ENCODE measurements at places on chromosomes 3 and 15.

DNA sequence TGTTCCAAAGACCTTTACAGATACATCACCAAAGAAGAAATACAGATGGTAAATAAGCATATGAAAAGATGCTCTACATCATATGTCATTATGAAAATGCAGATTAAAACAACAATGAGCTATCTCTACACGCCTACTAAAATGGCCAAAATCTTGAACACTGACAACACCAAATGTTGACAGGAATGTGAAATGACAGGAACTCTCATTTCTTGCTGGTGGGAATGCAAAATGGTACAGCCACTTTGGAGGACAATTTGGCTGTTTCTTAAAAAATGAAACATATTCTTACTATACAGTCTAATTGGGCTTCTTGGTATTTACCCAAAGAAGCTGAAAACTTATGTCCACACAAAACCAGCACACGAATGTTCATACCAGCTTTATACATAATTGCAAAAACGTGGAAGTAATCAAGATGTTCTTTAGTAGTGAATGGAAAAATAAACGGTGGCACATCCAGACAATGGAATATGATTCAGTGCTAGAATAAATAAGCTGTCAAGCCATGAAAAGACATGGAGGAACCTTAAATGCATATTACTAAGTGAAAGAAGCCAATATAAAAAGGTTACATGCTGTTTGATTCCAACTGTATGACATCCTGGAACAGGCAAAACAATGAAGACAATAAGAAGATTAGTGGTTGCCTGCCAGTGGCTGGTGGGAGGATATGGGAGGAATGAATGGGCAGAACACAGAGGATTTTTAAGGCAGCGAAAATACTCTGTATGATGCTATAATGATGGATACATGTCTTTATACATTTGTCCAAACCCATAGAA, 81.3 kb upstream of the NEDD4 start:
- no peaks in the 10 kb centered on the region for H3K4me1 ChIP-seq
- no peaks in the 10 kb centered on the region for H3K36me3 ChIP-seq
- H3K27ac ChIP-seq = no peak overlapping the region
- no peak overlapping the region for H3K4me3 ChIP-seq
- H3K27me3 ChIP-seq = no peaks in the 10 kb centered on the region

- H3K4me1 ChIP-seq = peaks cover 16% of the 10 kb centered on the region
- no peak overlapping the region for H3K4me3 ChIP-seq
- peaks cover under 1% of the 10 kb centered on the region for H3K36me3 ChIP-seq
- H3K27me3 ChIP-seq = no peaks in the 10 kb centered on the region
- peak overlapping the region; percentile 74 for H3K27ac ChIP-seq
These were observed 29.8 kb downstream of the ACAN start for GRCh38 chr15:88832820-88833730.

- H3K27ac ChIP-seq = no peak overlapping the region
- DNase-seq = no peak
- no peaks in the 10 kb centered on the region for H3K36me3 ChIP-seq
These were observed 516.6 kb downstream of the EPHB1 start for GRCh38 chr3:135311699-135312098.

DNA sequence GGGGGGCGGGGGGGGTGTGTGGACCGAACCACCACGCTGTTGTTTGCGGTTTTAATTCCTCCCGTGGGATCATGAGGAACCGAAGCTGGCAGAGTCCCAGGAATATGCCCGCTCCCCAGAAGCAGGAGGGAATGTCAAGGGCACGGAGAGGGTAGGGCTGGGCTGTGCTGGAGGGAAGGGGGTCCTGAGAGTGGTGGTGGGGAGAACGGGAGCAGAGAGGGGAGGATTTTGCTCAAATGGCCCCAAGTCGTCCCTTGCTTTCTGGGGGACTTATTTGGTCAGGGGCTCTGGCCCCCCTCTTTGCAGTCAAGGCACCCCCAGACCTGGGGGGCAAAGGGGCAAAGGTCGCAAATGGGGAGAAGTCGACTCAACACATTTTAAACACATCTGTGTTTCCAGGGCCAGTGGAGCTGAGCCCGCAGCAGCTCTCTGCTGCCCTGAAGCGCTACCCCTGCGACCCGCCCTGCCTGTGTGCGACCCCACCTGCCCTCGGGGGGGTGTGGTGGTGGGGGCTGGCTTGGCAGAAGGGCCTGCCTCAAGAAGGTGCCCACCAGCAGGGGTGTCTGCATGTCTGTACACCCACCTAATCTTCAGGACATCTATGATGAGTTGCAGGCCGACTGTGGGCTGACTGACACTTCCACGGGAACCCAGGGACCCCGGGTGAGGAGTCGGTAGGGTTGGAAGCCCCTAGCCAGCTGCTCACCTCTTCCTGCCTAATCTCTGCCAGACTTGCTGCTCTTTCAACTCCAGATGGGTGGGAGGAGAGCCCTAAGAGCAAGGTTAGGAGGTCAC, 602 bp upstream of the ATP2B2 start:
- H3K27ac ChIP-seq = no peak overlapping the region
- no peaks in the 10 kb centered on the region for H3K4me1 ChIP-seq
- no peak for DNase-seq
- peak overlapping the region; percentile 37 for H3K4me3 ChIP-seq

- H3K36me3 ChIP-seq = no peaks in the 10 kb centered on the region
- H3K4me3 ChIP-seq = no peak overlapping the region
- peaks cover 3% of the 10 kb centered on the region for H3K4me1 ChIP-seq
- no peak overlapping the region for H3K27ac ChIP-seq
- DNase-seq = no peak
- H3K27me3 ChIP-seq = no peaks in the 10 kb centered on the region
These were observed 50.9 kb downstream of the CORO2B start for GRCh38 chr15:68629519-68630210.

- H3K4me3 ChIP-seq = no peak overlapping the region
- H3K27me3 ChIP-seq = no peaks in the 10 kb centered on the region
- H3K36me3 ChIP-seq = peaks cover 49% of the 10 kb centered on the region
- no peaks in the 10 kb centered on the region for H3K4me1 ChIP-seq
These were observed 35.1 kb upstream of the EIF3J start for GRCh38 chr15:44501768-44502366.

DNA sequence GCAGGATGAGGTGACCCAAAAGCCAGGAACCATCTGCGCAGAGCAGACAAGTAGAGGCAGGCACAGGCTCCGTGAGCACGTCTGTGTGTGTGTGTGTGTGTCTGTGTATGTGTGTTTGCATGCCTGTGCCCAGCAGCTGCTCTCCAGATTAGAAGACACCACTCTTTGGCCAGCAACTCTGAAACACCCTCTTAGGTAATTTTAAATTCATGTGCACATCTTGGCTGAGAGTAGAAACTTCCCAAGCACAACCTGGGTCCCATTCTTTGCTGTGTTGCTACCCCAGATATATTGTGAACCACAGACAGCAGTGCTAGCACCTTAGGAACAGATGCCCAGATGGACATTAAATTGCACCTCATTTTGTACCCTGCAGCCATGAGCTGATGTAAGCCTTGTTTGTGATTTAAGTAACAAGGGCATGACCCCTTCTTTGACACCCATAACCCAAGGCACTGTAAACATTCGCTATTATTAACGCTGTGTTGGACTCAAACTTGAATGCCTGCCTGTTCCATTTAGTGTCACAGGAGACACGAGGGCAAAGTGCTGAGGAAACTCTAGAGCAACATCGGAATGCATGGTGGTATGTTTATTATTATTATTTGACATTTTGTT, at the start of gene FILIP1L:
TSS of gene FILIP1L (minus strand) at position 89 of the 618 bp plus-strand sequence.
- no peaks in the 10 kb centered on the region for H3K36me3 ChIP-seq
- H3K4me3 ChIP-seq = no peak within 1 kb of the TSS
- no peaks in the 10 kb centered on the region for H3K27me3 ChIP-seq
- no peak for DNase-seq
- peaks cover 19% of the 10 kb centered on the region for H3K4me1 ChIP-seq
- H3K27ac ChIP-seq = no peak within 1 kb of the TSS

DNA sequence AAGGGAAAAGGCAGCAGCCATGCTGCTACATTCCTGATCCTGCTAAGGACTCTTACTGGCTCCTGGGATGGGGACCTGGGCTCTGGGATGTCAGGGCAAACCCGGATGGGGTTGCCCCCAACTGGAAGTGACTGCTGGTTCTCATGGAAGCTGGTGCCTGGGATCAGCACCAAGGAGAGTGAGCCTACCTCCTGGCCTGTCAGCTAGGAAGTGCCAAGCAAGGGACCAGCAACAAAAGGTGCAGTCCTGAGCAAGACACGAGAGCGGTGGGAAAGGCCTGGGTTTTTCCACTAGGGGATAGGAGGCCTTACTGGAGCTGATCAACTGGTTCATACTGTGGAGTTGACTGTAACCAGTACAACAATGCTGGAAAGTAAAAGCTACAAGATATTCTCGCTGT, 47.9 kb upstream of the SYNM start:
- peak overlapping the region; percentile 87 for H3K27ac ChIP-seq
- no peaks in the 10 kb centered on the region for H3K36me3 ChIP-seq
- H3K4me1 ChIP-seq = peaks cover 8% of the 10 kb centered on the region
- no peak overlapping the region for H3K4me3 ChIP-seq

GRCh38 chr3:149480326-149481017, 6.0 kb downstream of the TM4SF4 start:
- H3K36me3 ChIP-seq = no peaks in the 10 kb centered on the region
- H3K27me3 ChIP-seq = no peaks in the 10 kb centered on the region
- H3K4me1 ChIP-seq = no peaks in the 10 kb centered on the region
- no peak overlapping the region for H3K4me3 ChIP-seq
- DNase-seq = peak; percentile 87

- H3K4me1 ChIP-seq = no peaks in the 10 kb centered on the region
- no peak overlapping the region for H3K27ac ChIP-seq
- H3K27me3 ChIP-seq = no peaks in the 10 kb centered on the region
These were observed 1160.5 kb downstream of the IGSF11 start for GRCh38 chr3:117874028-117874690.

- H3K36me3 ChIP-seq = no peaks in the 10 kb centered on the region
- H3K4me3 ChIP-seq = no peak overlapping the region
- peaks cover 13% of the 10 kb centered on the region for H3K4me1 ChIP-seq
- DNase-seq = no peak
- no peaks in the 10 kb centered on the region for H3K27me3 ChIP-seq
These were observed 74.4 kb downstream of the THRB start for GRCh38 chr3:24420224-24420623.

Measured in ascending aorta (tissue), 2 donors.